ENCODE measurements at places on chromosomes 11 and 22. TPM values are rescaled to one million over a fixed set of nuclear protein-coding genes. Genes with fewer than 3 reads are reported as not detected.

PTPRCAP gene
- 1.2 TPM for total RNA-seq

PHETA2 gene
- total RNA-seq, result 4.5 TPM

DNA sequence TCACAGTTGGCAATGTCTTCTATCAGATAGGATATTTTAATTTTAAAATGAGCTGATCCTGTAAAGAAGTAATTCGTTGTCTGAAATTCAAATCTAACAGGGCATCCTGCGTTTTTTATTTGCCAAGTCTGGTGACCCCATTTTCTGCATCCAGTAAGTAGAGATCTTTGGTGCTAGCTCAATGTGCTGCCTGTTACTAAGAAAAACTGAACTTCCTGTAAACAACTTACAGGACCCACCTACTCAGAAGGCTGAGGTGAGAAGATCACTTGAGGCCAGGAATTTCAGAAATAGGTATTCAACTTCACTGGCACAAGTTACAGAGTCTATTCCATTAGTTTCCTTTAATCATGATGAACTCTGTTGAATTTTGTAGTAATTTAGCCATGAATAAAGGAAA is 4.0 kb downstream of the ARL14EP start:
- no peak for DNase-seq
- H3K36me3 ChIP-seq, result peaks cover 16% of the 10 kb centered on the region
- H3K4me1 ChIP-seq, result peaks cover 16% of the 10 kb centered on the region
- no peaks in the 10 kb centered on the region for H3K27me3 ChIP-seq
- no peak overlapping the region for H3K27ac ChIP-seq
- no peak overlapping the region for H3K4me3 ChIP-seq

DNA sequence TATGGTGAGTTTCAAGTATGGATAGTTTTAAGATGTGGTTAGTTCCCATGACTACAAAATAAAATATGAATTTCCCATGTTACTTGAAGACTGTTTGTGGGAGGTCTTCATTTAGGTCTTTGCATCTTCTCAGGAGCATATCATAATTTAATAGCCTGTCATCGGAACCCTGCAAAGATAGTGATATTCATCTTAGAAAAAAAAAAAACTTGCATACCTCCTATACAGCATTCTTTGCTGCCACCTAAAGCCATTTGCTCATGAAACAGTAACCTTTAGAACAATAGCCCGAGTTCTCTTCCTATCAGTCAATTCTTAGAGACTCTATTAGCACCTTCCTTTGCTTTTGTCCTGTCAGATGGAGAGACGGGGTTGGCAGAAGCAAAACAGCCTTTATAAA is 75.3 kb downstream of the ARFGAP2 start:
- H3K4me3 ChIP-seq, result no peak overlapping the region
- no peaks in the 10 kb centered on the region for H3K36me3 ChIP-seq
- H3K27ac ChIP-seq, result no peak overlapping the region
- DNase-seq, result no peak
- no peaks in the 10 kb centered on the region for H3K27me3 ChIP-seq
- H3K4me1 ChIP-seq, result peaks cover 17% of the 10 kb centered on the region

Measured in PC-9 (cell line).